HS-27A (cell line): ENCODE measurements at places on chromosomes 7 and 10.

DNA sequence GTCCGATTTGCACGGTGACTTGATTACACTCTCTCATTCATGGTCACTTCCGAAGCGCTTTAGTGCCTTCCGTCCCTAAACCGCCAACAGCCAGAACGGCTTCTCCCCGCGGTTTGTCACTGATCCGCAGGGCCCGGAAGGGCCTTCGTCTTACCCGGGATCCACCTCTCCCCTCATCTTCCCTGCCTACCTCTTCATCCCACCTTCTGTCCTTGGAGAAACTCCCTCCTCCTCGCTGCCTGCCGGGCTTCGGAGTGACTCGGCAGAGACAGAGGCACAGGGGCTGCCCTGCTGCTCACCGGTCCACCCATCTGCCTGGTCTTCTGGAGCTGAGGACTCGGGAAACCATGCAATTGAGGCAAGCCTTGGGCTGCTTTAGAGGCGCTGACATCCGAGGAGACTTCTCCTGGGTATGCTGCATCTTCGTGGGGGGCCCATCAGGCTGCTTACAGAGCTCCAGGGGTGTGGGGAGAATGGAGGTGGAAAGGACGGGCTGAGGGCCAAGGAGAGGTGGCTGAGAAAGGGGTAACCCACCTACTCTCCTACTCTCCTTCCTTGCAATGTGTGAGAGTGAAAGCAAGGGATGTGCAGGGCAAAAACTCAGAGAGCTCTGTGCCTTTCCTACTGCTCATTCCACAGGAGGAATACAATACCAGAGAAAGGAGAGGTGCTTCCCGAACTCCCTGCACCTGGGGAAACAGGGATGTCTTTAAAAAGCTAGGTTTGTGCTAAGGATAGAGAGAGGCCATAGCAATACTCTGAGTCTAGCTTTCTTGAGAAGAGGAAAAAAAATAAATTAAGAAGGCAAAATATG is 1.0 kb upstream of the HOXA11 start:
- no peak for DNase-seq

GRCh38 chr10:77328272-77328816 is 309.3 kb downstream of the KCNMA1 start:
- DNase-seq = no peak

DNA sequence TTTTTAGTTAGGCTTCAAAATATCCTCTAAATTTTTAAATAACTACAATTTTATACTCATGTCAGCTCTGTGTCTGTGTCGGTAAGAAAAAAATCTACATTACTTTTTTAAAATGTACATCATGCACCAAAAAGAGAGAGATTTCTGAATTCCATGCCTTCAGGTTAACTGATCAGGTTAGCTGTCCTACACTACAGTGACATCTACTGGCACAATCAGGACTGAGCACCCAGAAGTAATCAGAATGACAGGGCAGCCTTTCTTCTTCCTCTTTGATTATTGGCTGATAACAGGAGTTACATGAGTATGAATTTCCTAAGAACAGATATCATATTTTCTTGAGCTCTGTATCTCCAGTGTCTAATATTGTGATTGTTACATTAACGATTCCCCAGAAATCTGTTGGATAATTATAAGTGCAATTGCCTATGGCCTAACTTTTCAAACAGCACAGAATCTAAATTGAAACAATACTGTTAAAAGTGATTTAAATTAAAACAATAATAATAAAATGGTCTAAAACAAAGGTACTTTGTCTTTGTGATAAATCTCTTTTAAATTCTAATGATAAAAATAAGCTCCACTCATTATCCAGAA is 41.8 kb upstream of the HYCC1 start:
- peak; percentile 38 for DNase-seq

DNA sequence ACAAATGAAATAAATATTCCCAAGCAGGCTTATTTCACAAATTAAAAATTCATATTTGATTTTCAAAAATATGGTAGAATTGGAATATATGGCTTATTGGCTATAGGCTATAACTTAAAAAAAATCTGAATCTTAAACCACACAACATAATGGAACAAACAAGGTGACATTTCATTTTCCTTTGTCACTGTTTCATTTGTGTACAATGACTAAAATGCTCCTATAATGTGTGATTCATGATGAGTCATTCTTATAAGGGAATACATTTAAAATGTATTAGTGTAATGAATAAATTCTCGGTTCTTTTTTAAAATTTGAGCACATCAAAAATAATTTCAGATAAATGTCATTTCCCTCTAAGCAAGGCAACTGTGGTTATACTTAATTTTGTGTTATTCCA is 148.0 kb upstream of the ANK3 start:
- no peak for DNase-seq

GRCh38 chr7:107644309-107644974 is 16.2 kb upstream of the SLC26A4 start:
- no peak for DNase-seq

GRCh38 chr10:10403762-10404161 is 613.9 kb upstream of the CELF2 start:
- no peak for DNase-seq

GRCh38 chr10:110524179-110524858 is 26.6 kb downstream of the DUSP5 start:
- DNase-seq = no peak

DNA sequence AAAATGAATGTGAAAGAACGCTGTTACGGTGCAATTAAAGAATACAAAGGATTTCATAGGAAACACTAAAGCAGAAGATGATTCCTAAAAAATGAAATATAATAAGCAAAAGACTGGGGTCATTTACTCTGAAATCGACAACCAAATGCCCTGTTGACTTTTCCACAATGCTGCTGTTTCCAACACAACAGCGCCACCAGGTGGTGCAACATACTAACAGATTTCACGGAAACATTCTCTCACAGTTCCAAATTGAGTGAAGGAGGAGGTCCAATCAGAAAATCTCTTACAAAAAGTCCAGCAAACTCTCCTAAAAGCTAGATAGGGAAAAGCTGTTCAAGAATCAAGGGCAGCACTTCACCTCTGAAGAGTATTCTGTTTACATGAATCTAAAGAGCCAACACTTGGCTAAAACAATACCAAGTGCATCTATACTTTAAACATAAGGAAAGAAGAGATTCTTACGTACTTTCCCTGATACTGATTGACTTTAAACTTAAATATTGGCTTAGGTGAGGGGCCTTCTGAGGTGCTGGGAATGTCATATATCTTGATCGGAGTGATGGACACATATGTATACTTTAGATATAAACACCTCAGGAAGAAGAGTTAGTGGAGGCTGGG is 55.9 kb downstream of the UPF2 start:
- peak; percentile 7 for DNase-seq

- DNase-seq = peak; percentile 74
Observed at GRCh38 chr7:106216517-106216922, 68.3 kb downstream of the NAMPT start.

- no peak for DNase-seq
Observed at GRCh38 chr10:75662715-75663114, 231.3 kb downstream of the LRMDA start.

GRCh38 chr10:16832351-16833080 is 15.3 kb upstream of the RSU1 start:
- peak; percentile 35 for DNase-seq

GRCh38 chr10:93376372-93377293 is 105.5 kb downstream of the MYOF start:
- no peak for DNase-seq

DNA sequence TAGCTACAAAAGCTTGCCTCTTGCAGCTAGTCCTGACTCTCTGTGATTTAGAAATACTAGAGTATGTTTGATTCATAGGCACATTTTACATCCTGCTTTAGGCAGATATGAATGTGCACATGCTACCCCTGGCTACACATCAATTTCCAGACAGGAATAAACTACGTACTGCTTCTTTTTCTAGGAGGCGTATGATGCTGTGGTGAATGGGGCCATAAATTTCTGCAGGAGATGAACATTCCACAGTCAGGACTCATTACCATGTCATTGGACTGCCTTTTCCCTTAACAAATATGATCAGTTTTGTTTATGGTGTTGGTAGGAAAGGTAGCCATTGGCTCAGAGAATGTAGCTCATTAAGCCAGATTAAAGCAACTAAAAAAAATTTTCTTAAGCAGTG is 50.1 kb upstream of the IFRD1 start:
- DNase-seq = no peak

DNA sequence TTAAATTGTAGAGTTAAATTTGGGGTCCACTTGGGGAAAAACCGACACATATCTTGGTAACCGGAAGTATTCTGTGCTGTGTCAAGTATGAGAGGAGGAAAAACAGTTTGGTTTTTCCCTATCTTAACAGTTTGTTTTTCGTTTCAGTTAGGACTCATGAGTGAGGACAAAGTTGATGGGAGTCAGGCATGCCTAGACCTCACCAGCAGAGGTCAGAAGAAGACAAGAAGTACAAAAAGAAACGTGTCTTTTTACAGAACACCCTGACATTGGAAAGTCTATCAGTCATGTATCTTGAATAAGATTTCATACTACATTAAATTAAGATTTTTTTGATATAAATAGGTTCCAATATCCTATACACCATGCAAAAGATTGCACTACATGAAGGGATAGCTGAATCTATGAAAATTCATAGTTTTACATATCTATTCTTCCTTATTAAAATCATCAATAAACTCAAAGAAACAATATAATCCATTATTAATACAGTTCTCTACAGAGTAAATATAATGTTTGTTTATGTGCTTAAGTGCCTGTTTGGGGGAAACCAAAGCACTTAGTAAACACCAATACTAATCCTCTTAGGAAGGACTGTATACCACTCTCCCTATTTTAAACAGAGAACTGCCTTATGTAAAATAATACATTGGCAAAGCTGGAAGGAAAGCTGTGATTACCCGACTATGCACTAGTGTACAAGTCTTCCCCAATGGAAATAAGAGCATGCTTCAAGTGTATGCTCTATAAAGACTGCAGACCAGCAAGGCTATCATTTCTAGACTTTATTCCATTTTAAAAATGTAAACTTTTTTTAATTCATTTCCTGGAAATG is 95.6 kb downstream of the USP6NL start:
- peak; percentile 8 for DNase-seq

DNA sequence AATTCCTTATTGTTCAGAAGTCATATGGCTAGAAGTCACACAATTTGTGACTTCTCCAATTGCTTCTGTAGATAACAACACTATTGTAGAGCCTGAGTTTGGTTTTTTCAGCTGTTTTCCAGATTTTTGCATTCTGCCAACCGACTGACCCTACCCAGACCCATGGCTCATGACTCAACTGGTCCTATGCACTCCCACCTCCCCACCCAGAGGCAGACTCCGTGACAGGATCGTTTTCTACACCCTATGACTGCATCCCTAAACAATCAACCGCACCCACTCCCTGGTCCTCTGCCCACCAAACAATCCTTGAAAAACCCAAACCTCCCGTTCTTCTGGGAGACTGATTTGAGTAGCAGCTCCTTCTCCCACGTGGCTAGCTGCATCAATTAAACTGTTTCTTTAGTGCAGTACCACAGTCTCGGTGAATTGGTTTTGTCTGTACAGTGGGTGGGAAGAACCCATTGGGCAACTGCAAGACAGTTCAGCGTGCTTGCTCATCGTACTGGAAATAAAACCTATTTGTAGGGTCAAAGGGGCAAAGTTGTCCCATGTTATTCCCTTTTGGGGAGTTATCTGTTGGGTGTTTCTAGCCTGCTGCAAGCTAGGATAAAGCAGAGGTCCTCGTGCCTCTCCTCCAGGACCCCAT is 150.3 kb upstream of the FAM20C start:
- no peak for DNase-seq

DNA sequence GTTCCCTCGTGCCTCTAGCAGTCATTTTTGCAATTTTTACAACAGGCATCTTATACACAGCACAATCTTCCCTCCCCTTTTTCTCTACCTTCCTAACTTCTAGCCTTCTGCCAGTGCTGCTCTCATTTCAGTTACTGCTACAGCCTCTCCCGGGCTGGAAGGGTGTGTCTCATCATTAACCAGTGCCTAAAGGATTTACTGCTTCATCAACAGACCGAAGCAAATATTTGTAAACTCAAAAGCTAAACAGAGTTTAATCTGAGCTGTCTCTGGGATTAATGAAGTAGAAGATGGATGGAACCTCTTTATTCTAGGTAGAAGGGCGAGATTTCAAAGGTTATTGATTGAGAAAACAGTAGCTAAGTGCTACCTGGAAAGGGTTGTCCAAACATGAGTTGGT is 94.3 kb downstream of the PRPF18 start:
- DNase-seq = no peak

GRCh38 chr7:138449580-138449979 is 10.5 kb upstream of the TRIM24 start:
- DNase-seq = no peak

GRCh38 chr7:127091620-127092019 is 161.1 kb downstream of the GRM8 start:
- DNase-seq = no peak

DNA sequence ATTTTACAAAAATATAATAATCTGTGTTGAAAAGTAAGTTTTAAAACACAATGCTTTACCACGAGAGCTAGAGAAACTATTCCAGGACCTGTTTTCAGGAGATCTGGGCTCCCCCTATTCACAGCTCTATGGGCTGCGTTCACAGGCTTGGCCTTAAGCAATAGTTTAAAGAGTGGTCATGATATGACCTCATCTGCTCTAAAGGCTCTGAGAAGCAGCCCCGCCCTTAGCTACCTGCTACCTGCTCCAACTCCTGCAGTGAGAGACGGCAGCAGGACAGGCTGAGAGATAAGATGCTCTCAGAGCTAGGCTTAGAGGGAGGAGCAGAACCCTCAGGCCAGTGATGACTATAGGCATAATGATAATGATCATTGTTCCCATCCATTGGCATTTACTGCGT is 12.6 kb downstream of the ALOX5 start:
- no peak for DNase-seq

- DNase-seq = no peak
Observed at GRCh38 chr7:55117286-55117685, 98.5 kb downstream of the EGFR start.

DNA sequence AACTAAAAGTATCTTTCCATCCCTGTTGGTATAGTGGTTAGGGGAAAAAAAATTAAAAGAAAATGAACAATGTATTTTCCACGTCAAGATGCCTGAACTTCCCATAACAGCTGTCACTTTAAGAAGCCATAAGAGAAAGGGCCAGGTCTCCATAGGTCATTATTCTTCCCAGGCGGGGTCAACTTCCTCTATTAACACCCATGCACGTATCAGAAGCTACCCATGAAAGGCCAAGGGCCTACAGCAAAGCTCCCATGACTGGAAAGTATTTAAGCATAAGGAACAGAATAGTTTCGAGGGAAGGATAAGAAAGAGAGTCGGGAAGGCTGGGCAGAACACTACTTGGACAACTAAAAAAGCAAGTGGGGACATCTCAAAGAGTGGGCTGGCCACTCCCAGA is 40.1 kb downstream of the RBM28 start:
- no peak for DNase-seq

- no peak for DNase-seq
Observed at GRCh38 chr7:2805213-2805944, 38.7 kb downstream of the GNA12 start.

- no peak for DNase-seq
Observed at GRCh38 chr10:99233689-99234037, 2.0 kb downstream of the HPSE2 start.

GRCh38 chr10:70617798-70618568 is 15.4 kb upstream of the PRF1 start:
- no peak for DNase-seq

DNA sequence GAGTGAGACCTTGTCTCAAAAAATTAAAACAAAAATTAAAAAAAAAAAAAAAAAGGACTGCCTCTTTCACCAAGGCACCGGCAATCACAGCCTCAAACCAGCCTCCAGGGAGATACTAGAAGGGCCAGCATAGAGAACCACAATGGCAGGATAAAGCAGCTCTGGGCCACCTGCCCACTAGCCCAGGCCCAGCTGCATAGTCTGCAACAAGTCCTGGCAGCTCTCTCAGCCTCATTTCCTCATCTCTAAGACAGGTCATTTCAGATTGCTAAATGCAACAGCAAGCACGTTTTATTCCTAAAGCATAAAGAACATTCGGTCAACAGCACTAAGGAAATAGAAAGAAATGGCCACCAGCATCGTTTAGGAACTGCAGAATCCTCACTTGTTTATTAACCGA is 28.8 kb downstream of the XPNPEP1 start:
- no peak for DNase-seq
